Femur (tissue), 1 donor: ENCODE measurements at places on chromosomes 2 and 18.

GRCh38 chr2:158726911-158727592 lies 68.1 kb upstream of the DAPL1 start:
- peak; percentile 53 for DNase-seq

DNA sequence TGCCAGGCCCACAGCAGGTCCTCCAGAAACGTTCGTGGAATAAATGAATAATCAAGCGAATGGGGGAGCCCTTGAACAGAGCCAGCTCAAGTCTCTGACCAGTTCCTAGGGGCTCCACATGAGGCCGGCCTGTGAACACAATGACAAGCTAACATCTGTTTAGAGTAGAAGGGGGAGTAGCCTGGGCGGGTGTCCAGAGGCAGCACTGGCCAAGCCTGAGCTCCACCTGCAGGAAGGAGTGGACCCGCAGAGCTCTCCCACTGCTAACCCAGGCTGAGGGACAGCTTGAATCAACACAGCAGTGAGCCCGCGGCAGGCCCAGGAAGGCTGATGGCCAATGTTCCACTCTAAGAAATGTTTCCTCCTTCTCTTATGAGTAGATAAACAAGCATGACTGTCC lies 234.8 kb upstream of the RAB6C start:
- DNase-seq, result peak; percentile 83

DNA sequence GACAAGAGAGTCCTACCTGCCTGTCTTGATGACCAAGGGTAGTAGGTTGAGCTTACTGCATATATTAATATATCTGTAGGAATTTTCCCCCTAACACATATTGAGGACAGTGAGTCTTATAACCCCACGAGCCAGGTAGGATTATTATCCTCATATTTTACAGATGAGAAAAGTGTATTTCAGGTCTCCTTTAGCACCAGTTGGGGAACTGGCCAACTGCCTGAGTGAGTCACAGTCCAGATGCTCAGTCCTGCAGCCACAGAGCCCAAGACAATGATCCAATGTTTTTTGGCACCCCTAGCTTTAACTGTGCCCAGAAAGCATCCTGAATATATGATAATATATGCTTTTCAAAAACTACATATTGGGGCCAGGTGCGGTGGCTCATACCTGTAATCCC lies 30.8 kb upstream of the GLS start:
- peak; percentile 37 for DNase-seq

DNA sequence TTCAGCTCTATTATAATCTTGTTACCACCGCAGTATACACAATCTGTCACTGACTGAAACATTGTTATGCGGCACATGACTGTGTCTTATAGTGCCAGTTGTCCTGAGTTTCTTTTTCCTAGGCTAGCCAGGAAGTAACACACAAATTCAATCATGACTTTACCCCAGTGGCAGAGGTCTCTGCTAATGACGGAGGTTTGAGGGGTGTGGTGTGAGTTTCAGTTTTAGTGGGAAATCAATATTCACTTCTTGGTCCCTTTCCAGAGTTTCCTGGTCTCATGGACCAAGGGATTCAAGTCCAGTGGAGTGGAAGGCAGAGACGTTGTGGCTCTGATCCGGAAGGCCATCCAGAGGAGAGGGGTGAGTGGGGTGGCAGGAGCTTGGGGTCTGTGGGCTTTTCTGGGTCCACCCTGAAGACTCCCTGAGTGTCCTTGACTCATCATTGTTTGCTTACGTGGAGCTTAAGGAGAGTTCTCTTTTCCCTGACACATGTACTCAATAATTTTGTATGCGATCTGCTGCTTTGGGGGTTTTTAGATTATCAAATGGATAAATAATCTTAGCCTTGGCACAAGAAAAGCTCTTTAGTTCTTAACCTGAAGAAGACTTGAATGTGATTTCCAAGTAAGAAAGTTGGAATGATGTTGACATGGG lies 39.2 kb downstream of the HK2 start:
- DNase-seq, result no peak

- no peak for DNase-seq
Observed at GRCh38 chr2:75074228-75074627, 115.8 kb downstream of the POLE4 start.

- DNase-seq, result no peak
Observed at GRCh38 chr2:181306785-181307184, 150.4 kb upstream of the ITGA4 start.

GRCh38 chr2:137847443-137847842 lies 116.8 kb upstream of the HNMT start:
- no peak for DNase-seq

GRCh38 chr2:226649871-226650660 lies 149.6 kb downstream of the IRS1 start:
- peak; percentile 79 for DNase-seq
